ENCODE measurements at places on chromosomes 1 and 21.

DNA sequence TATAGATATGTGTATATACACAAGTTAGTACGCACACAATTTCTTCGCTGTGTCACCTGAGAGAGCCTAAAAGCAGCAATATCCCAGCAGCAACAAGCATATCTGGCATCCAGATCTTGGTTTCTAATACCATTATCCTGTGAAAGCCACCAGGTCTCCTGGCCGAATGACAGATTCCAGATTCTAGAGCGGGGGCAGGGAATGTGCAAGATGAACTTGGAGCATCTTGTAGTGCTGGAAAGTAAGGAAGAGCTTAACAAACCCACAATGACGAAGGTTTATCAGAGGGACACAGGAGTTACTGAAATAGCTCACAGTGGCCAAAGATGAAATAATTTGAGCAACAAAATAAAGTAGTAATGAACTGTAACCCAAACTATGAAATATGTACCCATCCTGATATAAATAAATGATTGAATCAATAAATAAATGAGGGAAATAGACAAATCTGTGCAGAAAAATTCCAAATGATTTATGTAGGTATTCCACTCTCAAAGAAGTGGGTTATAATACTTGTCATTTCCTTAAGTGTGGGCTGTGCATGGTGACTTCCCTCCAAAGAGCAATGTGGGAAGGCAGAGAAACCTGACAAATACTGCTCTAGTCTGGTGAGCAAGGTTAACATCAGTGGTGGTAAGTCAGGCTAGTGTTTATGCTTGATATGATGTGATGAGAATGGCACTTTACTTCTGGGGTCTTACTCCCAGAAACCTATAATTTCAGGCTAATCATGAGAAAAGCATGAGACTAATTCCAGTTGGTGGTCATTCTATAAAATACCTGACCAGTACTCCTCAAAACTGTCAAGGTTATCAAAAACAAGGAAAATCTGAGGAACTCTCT, 67.9 kb downstream of the LRRC8D start:
- no peak for DNase-seq

DNA sequence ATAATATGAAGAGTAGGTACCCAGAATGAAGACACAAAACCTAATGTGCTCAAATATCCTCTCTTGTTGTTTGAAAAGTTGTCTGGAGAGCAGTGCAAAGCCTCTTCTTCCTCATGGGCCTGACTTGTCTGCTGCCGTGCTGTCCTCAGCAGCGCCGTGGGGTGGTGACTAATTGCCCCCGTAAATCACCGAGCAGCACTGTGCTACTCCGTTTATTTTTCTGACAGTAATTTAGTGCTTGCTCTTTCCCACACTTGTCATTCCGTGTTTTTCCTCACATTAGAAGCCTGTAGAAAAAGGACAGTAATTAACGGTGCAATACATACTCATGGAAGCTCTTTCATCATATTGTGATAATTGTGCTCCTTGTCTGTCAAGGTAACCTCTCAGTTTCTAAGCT, 114.8 kb upstream of the BARHL2 start:
- no peak for DNase-seq

GRCh38 chr1:150473659-150474058, 13.6 kb upstream of the TARS2 start:
- DNase-seq: no peak

DNA sequence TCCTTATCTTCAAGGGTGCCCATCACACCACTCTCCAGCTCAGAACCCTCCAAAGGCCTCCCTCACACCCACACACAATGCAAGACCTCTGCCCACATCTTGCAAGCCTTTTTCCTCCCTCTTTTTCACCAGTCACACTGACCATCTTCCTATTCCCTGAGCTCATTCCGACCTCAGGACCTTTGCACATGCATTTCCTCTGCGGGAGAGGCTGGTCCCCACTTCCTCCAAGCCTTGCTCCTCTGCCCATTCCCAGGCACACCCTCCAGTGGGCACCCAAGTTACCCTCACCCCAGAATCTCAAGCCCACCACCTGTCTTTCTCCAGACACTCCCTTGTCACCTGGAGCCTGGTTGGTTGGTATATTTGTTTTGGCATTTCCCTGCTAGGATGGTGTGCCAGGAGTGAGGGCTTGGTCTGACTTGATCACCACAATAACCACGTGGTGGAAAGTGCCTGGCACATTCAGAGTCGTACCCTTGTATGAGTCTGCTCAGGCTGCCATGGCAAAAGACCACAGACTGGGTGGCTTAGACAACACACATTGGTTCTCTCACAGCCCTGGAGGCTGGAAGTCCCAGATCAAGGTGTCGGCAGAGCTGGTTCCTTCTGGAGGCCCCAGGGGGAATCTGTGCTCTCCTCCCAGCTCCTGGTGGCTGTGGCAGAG, 13.2 kb downstream of the MX2 start:
- DNase-seq: no peak

DNA sequence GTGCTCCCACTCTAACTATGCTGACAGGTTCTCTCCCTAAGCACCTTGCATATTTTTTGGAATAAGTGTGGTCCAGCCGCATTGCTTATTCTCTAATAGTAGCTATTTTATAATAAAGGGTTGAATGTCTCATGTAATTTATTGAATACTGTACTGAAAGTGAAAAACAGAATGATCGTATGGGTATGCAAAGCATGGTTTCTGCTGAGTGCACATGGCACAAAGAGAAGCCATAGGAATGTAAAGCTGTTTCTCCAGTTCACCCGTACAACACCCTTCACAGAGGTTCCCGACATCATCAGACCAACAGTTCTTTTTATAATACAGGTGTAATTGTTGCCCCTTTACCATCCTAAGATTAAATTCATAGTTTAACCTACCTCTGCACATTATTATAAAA, 8.9 kb upstream of the HAO2 start:
- DNase-seq: no peak

GRCh38 chr21:26781331-26781730, 63.9 kb downstream of the ADAMTS1 start:
- no peak for DNase-seq

DNA sequence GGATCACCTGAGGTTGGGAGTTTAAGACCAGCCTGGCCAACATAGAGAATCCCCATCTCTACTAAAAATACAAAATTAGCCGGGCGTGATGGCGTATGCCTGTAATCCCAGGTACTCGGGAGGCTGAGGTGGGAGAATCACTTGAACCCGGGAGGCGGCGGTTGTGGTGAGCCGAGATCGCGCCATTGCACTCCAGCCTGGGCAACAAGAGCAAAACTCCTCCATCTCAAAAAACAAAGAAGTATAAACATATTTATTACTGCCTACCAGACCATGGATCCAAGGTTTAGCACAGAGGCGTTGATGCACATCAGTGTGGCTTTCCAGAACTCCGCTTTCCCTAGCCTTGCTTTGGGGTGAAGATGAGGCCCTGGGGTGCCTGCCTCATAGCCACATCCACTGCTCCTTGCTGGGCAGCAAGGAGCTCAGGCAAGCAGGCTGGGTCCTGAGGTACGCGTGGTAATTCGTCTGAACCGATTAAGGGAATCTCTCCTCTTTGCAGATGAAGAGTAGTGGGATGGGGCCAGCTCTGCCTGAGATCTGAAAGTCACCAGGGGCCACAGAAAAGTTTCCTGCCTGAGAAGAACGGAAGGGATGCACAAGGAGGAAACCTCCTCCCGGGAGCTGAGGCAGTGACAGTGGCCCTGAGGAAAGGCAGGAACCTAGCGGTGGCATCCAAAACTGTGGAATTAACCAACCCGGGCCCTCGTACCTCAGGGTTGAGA, 52.3 kb upstream of the LBR start:
- no peak for DNase-seq

Data from GOT3 (cell line).